Activated CD4-positive, alpha-beta T cell treated with anti-CD3 and anti-CD28 coated beads, Interleukin-2, amount 50 U/mL, for 4 hours (primary cell): ENCODE measurements at places on chromosomes 2 and 18.
A peak's percentile ranks its signal among the peaks of the same experiment; 100 is the strongest.

GRCh38 chr2:28904295-28904694 lies 9.8 kb downstream of the WDR43 start:
- no peak for DNase-seq

GRCh38 chr2:128292599-128293425 lies 25.9 kb downstream of the HS6ST1 start:
- no peak for DNase-seq

DNA sequence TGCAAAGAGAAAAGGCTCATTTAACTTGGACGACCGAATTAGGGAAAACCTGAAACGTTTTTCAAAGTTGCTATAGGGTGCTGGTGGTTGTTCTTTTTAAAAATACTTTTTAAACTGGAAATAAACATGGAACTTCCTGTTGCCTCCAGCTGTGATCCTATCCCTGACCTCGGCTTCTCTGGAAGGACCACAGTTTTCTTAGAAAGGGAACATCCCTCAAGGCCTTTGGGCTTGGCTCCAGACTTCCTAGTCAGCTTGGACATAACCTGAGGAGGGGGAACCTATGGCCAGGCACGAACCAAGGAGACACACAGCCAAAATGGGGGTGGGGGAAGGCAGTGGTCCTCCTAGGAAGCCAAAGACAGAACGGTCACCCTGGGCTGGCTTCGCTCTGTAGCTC lies 57.7 kb downstream of the CENPO start:
- DNase-seq = no peak

GRCh38 chr2:114784890-114785583 lies 342.6 kb downstream of the DPP10 start:
- no peak for DNase-seq

DNA sequence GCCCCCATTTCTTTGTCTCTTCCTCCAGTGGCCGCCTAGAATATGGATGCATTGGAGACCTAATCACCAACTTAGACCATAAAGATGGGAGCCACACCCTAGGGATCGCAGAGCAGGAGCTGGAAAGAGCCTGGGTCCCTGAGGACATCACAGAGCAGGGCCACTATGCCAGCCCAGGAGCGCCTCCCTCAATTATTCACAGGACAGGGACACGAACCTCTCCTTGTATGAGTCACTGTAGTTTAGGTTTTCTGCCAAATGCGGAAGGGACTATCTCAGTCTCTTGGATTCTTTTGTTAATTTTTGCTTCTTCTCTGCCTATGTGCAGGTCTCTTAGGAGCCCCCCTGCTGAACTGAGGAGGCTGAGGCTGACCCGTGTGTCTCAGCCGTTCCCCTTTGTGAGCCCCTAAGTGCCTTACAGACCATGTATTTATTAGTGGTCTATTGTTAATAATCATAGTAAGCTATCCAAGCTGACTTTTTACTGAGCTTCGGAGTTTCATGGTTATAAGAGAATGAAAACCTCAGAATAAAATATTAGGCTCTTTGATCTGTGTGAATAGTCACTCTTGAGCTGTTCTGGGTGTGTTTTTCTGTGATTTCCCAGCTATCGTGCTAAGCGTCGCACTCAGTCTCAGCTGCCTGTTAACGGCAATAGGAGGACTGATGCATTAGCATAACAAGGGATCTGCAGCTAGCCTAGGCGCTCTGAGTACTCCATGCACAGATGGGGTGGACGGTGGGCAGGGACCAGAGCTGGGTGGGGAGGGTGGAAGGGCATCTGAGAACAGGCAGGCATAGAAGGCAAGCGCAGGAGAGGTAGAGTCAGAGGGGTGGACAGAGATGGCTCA lies 12.7 kb upstream of the PTPN4 start:
- no peak for DNase-seq

DNA sequence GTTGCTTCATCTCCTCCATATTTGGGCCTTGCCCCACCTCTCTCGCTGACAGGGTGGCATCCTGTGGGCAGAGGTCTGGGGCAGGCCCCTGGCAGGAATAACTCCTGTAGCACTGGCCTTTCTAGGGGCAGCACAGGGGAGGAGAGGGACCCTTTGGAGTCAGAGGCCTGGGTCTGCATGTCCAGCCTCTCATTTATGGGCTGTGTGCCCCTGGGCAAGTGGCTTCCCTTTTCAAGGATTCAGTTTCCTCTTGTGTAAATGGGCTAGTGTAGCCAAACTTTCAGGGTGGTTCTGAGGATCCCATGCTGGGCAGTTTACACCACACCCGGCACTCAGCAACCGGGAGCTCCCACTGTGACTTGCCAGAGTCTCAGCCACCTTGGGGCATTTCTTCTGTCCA lies 23.4 kb downstream of the ADRA2B start:
- no peak for DNase-seq

- DNase-seq = peak; percentile 64
Observed at GRCh38 chr2:191115391-191115790, 35.4 kb downstream of the STAT4 start.

GRCh38 chr2:83342860-83343329 lies 1116.2 kb downstream of the SUCLG1 start:
- DNase-seq = no peak

DNA sequence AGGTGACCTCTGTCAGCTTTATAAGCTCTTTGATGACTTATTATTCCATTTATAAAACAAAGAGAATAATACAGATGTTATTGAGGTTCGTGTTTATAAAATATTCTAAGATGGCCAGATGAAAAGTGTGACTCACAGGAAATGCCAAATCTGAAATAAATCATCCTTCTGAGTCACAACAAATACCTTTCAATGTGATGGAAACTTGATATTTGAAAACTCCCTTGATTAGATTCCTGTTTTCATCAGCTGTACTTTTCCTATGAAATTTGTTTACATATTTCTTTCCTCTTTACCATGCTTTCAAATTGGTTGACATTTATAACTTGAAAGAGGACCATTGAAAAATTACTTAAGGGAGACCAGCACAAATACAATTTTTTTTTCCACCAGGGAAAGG lies 30.6 kb upstream of the PPP1R1C start:
- no peak for DNase-seq

GRCh38 chr2:237296756-237297155 lies 117.2 kb downstream of the COL6A3 start:
- no peak for DNase-seq

GRCh38 chr18:28152354-28152753 lies 24.6 kb downstream of the CDH2 start:
- DNase-seq = no peak

- DNase-seq = no peak
Observed at GRCh38 chr2:158407031-158407430, 49.5 kb downstream of the CCDC148 start.

DNA sequence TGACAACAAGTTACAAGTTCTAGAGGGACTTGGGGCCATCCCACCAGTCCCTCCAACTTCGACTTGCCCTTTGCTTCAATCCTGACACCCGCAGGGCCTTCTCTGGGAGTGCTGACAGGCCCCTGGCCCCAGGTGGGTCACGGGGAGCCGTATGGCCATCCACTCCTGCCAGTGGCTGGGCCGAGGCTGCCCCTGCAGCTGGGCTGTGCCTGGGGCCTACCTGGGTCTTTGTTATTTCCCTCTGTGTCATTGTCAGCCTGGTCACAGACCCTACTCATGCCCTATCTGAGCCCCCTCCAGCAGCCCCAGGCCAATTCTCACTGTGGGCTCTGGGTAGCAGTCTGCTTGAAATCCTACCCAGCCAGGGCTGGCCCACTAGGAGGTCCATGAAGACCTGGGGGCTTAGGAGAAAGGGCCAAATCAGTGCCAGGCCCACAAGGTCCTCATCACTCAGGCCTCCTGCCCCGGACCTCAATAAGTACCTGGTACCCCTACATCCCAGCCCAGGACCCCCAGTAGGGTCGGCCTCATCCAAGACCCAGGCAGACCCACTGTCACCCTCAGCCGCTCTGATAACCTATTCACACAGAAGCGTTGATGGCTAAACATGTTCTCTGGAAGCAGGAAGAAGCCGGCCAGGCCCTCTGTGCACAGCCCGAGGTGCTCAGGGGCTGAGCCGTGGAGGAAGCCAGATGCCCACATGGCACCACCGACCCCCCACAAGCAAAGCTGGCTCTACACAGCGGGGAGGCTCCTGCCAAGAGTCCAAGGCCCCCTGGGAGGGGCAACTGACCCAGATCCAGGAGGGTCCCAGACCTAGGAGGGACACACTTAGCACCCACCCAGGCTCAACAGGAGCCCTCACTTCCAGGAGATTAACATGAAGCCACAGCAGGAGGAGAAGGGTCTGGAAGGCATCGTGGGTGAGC lies 57.7 kb downstream of the BIN1 start:
- DNase-seq = no peak

- no peak for DNase-seq
Observed at GRCh38 chr2:218130377-218130776, 4.5 kb downstream of the CXCR2 start.

- DNase-seq = no peak
Observed at GRCh38 chr18:78424403-78425018, 555.1 kb upstream of the SALL3 start.

DNA sequence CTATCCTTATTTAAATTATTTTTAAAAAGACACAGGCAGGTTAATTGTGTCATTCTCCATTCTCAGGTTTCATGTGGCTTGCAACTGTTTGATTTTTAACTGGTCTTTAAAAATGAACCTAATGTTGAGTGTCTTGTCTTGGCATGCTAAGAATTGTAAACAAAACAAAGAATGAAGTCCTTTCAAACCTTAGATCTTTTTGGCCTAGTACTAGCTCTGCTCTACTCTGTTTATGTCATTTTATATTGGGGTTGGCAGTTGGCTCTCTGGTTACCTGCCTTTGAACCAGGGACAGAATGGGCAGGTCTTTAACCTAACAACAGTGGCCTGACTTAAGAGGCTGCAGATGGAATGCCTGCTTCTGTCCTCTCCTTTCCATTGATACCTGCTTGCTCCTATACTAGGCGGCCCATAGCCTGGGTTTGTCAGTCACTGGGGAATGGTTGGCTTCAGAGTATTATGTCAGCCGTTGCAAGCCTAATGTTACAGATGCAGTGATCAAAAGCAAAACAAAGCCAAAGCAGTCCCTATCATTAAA lies 85.5 kb downstream of the MTA3 start:
- no peak for DNase-seq

DNA sequence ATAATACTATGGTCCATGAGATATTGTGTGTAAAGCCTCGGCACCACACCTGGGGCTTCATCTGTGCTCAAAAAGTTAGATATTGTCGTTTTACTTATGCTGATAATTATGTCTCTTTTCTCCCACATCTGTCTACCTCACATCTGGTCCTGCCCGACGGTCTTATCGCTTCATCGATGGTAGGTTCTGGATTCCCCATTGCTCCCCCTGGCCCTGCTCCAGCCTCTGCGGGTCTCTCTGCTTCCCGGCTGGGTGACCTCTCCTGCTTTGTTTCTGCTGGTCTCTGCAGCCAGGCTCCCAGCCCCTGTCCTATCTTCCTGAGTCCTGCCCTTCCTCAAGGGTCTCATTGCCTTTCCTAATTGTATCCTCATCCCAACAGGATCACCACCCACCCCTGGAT lies 294.2 kb downstream of the NDUFA10 start:
- DNase-seq = no peak

DNA sequence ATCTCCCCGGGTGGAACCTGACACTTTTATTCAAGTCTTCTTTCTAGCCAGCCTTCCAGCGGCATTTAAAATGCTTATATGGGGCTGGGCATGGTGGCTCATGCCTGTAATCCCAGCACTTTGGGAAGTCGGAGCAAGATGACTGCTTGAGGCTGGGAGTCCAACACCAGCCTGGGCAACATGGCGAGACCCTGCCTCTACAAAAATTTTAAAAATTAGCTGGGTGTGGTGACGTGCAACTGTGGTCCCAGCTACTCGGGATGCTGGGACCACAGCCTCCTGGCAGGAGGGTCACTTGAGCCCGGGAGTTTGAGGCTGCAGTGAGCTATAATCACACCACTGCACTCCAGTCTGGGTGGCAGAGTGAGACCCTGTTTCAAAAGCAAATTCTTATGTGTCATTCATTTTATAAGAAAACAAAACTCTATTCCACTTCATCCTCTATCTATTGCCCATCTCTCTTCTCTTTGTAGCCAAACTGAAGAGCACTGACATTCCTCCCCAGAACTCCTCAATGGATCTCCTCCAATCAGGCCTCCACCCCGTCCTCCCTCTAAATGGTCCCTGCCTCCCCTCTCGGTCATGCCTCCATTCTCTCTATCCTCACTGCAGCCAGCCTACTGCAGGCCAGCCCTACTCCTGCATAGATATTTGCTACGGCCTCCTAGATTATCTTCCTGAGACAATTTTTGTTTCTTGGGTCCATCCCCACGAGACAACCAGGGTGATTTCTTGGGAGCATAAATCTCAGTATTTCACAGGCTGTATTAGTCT lies 18.0 kb upstream of the RHOB start:
- DNase-seq = no peak

DNA sequence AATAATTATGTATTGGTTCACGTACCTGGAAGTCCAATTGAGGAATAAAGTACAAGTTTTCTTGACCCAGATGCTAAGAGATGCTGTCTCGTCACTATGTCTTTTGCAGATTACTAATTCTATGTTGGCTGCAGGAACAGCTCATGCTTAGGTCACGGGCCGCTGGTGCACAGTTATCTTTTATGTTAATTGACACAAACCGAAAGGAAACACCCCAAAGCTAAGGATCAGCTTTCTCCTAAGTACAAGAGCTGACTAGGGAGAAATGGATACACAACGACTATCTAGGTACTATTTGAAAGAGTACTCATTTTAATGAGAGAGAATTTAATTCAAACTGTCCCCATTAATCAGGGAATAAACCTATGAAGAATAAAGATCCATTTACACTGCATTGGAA lies 217.7 kb upstream of the SLC35G4 start:
- no peak for DNase-seq

DNA sequence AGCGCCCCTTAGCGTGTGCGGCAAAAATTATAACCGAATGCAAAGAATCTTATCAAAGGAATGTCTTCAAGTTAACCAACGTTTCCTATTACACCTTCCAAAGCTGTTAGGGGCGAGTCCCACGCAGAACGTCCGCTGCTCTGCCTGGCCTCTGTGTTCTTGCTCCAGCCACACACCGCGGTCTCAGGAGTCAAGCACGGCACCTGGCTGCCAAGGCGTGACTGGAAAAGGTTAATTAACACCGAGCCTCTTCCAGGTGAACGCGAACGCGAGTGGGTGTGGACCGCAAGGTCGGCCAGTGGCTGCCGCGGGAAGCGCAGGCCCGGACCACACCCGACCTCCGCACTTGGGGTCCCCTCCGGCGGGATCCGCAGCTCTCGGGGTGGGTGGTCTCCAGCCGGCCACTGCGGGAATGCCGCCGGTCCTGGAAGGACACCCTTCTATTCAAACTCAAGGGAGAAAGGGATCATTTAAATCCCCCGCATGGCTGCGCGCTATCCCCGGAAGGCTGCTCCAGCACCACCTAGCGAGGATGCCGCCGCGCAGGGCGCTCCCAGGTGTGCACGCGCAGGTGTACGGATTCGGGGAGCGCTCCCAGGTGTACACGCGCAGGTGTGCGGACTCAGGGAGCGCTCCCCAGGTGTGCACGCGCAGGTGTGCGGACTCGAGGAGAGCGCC lies 830 bp downstream of the CYB5A start:
- DNase-seq = no peak

DNA sequence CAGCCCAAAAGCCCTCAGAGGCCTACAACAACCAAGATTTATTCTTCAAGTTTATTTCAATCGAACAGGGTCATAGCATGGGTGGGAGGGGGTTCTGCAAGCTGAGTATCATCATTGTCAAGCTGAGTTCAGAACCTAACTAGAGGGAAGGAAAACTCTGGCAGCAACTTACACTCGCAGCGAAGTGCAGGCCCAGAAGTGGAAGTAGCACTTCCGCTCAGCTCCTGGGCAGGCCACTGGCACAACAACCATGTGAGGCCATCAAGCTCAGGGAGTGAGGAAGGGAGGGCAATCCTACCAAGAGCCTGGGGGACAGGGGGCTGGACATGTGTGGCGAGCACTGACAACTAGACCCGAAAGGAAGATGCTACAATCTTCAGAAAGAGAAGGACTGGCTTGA lies 4.8 kb downstream of the UXS1 start:
- no peak for DNase-seq
